NCI-H82 (cell line): ENCODE measurements at places on chromosomes 7 and 10.
A peak's percentile ranks its signal among the peaks of the same experiment; 100 is the strongest.

GRCh38 chr10:68560943-68561864, 1.1 kb downstream of the TET1 start:
- peak; percentile 62 for DNase-seq

DNA sequence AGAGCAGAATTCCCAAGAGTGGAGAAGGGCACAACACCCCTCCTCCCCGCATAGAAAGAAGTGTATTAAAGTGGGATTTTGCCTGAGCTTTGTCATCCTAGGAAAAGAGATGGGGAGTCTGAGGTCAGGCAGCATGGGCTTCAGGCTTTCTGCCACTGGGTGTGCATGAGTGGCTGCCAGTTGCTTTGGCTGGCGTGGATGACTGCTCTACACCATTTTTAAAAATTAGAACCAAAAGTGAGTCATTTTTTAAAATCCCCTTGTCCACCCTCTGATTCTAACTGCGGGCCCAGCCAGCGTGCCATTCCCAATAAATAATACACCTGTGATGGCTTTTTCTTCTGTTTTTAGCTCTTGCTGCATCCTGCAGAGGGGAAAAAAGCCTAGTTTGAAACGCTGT, 13.4 kb downstream of the SLC29A3 start:
- DNase-seq = no peak

DNA sequence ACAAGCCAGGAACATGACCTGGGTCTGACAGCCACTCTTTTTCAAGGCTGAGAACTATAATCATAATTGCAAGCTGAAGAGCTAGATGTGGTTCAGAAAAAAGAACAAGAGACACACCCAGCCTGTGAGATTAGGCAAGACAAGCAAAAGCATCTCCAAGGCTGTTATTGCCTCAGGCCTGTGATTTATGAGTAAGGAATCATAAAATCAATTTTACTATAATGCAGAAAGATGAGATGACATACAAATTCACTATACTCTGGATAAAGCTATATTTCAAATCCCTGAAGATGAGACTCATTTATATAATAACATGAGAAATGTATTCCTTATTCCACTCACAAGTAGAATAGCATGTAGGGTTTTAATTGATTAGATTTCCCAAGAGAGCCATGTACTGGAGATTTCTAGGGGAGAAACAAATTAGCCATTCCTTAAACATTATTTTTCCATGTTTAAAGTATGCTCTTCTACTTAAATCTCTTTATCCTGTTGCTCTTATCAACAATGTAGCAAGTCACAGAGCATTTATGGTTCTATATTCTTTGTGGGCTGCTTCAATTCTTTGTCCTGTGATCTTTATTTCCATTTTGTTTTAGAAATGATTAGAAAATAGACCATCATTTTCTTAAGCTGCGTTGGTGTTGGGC, 47.4 kb downstream of the FHIP2A start:
- DNase-seq = no peak

GRCh38 chr10:59885430-59886134, 20.8 kb downstream of the CCDC6 start:
- DNase-seq = no peak

GRCh38 chr7:12941512-12941911, 254.1 kb downstream of the ARL4A start:
- peak; percentile 71 for DNase-seq

- DNase-seq = no peak
Measured at GRCh38 chr10:49463605-49464004, 67.7 kb upstream of the DRGX start.

GRCh38 chr10:91335147-91335546, 75.0 kb upstream of the HECTD2 start:
- peak; percentile 10 for DNase-seq

- no peak for DNase-seq
Measured at GRCh38 chr7:11466517-11467105, 365.4 kb downstream of the THSD7A start.

DNA sequence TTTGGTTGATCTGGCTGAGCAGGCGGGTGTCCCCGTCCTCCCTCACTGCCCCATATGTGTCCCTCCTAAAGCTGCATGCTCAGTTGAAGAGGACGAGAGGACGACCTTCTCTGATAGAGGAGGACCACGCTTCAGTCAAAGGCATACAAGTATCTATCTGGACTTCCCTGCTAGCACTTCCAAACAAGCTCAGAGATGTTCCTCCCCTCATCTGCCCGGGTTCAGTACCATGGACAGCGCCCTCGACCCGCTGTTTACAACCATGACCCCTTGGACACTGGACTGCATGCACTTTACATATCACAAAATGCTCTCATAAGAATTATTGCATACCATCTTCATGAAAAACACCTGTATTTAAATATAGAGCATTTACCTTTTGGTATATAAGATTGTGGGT, 26.9 kb upstream of the TRIM56 start:
- DNase-seq = no peak

DNA sequence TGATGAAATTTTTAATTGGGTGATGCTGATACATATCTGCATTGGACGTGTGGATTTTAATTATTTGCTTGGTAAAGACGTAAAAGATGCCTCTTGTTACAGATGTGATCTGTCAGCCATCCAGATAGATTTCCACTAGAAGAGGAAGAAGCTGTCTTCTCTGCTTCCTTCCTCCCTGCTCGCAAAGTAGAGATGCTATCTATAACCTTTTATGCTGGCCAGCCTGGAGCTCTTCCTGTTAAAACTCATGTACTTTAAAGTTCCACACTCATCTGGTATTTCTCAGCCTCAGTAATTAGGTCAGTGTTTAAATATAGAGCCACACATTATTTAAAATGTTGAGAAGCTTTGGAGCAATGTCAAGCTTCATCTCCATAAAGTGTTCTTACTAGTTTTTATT, 51.2 kb upstream of the TMEM229A start:
- no peak for DNase-seq

DNA sequence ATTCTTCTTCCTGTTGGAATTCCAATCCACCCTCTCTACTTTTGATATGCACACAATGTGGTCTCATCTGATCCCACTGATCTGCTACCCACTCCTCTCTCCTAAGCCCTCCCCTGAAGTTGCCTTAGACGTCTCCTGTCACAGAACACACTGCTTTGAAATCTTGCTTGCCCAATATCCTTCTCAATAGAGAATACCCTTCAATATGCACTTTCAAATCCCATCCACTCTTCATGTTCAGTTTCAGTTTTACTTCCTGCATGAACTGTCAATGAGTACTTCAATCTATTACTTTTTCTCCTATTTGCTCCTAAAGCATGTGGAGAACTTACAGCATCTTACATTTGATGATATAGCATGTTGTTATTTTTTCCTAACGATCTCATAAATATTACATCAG, 93.5 kb downstream of the UPF2 start:
- no peak for DNase-seq

GRCh38 chr7:93890041-93890463, 501 bp downstream of the TFPI2 start:
- peak; percentile 58 for DNase-seq
